Testis (tissue), 5 donors: ENCODE measurements at places on chromosomes 2 and 18. TPM values are rescaled to one million over a fixed set of nuclear protein-coding genes. Genes with fewer than 3 reads are reported as not detected.

The ALK gene
- total RNA-seq: 3.8 TPM

The HOXD9 gene
- 15.7 TPM for total RNA-seq

The ASXL3 gene
- 18.0 TPM for total RNA-seq

The FSIP2 gene
- total RNA-seq: 31.8 TPM

The RGPD8 gene
- 57.2 TPM for total RNA-seq

The ZNF521 gene
- 46.9 TPM for total RNA-seq

The SCN3A gene
- 3.7 TPM for total RNA-seq

The LYG2 gene
- 0.43 TPM for total RNA-seq

The NBEAL1 gene
- 37.0 TPM for total RNA-seq

The ZNF396 gene
- total RNA-seq: 3.7 TPM

GRCh38 chr18:48663931-48664847 is 125.4 kb downstream of the CTIF start:
- H3K27me3 ChIP-seq: no peaks in the 10 kb centered on the region
- no peak overlapping the region for H3K4me3 ChIP-seq
- peaks cover 13% of the 10 kb centered on the region for H3K4me1 ChIP-seq
- peak; percentile 79 for DNase-seq

GRCh38 chr2:126905991-126906390 is 7.3 kb downstream of the TEX51 start:
- no peak overlapping the region for H3K27ac ChIP-seq
- H3K4me3 ChIP-seq: no peak overlapping the region
- H3K27me3 ChIP-seq: no peaks in the 10 kb centered on the region

DNA sequence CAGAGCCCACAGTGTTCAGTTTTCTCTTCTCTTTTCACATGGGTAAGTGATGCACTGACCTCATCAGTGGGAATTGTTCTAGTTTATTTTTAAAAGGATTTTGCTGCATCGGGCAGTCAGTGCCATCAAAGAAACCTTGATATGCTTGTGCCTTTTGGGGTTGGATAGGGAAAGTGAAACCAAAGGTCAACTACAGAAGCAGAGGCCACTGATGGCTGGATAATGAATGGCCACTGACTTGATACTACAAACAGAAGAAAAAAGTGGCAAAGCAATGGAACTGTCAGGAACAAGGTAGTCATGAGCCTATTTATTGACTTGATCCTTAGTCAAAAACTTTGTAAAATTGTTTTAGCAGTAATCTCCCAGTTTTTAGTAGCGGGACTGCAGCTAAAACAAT is 636.3 kb upstream of the ZEB2 start:
- H3K27ac ChIP-seq: no peak overlapping the region
- no peak overlapping the region for H3K4me3 ChIP-seq
- no peak for DNase-seq

DNA sequence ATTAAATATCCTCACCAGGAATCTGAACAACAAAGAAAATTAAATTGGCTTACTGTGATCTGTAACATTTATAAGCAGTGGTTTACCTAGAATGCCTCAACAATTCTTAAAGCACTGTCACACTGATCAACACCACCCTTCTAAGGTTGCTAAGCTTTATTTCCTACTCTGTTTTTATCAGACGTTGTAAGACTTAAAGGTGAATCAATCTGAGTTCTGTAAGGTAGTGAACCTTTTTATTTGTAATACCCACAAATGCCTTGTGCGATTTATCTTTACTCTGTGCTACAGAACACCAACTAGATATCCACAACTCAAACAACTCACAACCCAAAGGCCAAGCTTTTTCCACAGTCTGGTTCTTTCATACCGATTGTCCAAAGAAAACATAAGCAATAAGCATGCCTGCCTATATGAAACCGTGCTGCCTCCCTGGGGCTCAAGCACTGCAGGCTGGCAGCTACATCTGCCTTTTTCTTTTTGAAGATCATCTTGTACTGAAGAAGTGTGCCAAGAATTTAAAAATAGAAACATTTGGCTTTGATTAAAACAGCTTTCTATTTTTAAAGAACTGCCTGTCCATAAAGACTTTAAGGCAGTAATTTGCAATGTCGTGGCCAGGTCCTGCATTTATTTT is 490.7 kb downstream of the NUP35 start:
- H3K4me3 ChIP-seq: no peak overlapping the region
- H3K4me1 ChIP-seq: peaks cover 21% of the 10 kb centered on the region
- peak; percentile 82 for DNase-seq

GRCh38 chr18:1019191-1019590 is 114.5 kb downstream of the ADCYAP1 start:
- H3K4me3 ChIP-seq: no peak overlapping the region
- H3K27me3 ChIP-seq: no peaks in the 10 kb centered on the region
- H3K4me1 ChIP-seq: peaks cover 6% of the 10 kb centered on the region
- H3K36me3 ChIP-seq: no peaks in the 10 kb centered on the region
- no peak overlapping the region for H3K27ac ChIP-seq

DNA sequence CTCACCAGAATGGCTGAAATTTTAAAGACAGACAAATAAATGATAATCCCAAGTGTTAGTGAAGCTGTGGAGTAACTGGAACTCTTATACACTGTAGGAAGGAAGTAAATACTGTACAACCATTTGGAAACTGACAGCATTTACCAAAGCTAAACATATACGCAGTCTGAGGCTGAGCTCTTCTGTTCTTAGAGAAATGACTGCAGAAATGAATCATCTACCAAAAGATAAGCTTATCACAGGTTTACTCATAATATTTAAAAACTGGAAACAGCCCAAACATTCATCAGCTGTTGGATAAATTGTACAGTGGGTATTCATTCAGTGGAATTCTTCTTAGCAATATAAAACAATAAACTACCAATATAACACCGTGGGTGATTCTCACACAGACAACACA is 218.2 kb upstream of the RAB12 start:
- no peaks in the 10 kb centered on the region for H3K4me1 ChIP-seq
- no peaks in the 10 kb centered on the region for H3K27me3 ChIP-seq
- H3K36me3 ChIP-seq: no peaks in the 10 kb centered on the region
- no peak for DNase-seq
- H3K4me3 ChIP-seq: no peak overlapping the region

DNA sequence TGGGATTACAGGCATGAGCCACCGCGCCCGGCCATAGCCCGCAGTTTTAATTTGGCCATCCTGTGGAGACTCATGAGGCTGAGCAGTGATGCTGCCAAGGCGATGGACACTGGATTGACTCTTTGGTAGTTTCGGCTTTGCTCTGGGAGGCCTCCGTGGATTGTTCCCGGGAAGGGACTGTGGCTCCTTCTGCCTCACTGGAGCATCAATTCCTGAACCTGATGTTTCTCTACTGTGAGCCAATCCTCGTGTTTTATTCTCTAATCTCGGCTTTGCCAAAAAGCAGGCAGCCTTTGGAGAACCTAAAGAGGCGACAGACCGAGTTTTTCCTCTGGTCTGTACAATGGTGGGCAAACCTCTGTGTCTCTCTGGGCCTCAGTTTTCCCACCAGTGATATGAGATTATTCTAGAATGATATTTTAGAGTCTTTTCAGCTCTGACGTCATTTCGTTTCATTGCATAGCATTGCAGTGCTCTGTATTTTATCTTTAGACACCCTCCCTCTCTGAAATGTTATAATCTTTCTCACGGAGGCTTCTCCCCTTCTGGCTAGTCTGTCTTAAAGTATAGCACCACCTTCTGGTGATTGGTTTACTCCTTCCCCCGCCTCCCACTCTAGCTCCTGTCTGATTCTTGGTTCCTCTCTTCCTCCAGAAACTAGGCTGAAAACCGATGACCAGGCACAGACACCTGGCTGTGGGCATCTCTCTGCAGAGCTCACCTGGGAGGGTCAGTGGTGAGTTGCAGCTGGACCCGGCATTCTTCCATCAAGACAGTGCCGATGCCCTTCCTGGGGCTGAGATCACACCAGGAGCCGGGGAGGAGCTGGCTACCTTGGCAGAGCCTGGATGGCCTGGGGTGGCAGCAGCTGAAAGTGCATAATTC is 341.3 kb downstream of the MYCN start:
- H3K4me3 ChIP-seq: no peak overlapping the region
- no peaks in the 10 kb centered on the region for H3K4me1 ChIP-seq
- no peaks in the 10 kb centered on the region for H3K36me3 ChIP-seq
- peak; percentile 39 for DNase-seq
- no peak overlapping the region for H3K27ac ChIP-seq

DNA sequence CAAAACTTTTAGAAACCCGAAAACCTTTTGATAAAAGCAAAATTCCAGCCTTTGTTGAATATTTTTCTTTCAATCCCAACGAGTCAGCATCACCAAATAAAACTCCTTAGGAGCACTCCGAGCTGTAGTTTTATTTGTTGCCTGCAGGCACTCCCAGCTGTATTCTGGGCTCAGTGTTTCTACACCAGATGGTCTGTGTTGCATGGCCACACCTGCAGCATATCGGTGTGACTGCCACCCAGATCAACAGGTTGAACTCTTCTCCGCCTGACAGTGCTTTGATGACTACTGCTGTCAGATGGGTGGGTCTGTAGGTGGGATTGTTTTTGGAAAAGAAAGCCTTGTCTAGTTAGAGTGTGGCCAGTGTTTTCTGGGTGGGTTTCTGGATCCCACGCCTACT is 32.7 kb downstream of the APCDD1 start:
- H3K36me3 ChIP-seq: no peaks in the 10 kb centered on the region
- H3K27ac ChIP-seq: no peak overlapping the region
- no peak overlapping the region for H3K4me3 ChIP-seq
- H3K4me1 ChIP-seq: peaks cover 13% of the 10 kb centered on the region
- no peaks in the 10 kb centered on the region for H3K27me3 ChIP-seq

DNA sequence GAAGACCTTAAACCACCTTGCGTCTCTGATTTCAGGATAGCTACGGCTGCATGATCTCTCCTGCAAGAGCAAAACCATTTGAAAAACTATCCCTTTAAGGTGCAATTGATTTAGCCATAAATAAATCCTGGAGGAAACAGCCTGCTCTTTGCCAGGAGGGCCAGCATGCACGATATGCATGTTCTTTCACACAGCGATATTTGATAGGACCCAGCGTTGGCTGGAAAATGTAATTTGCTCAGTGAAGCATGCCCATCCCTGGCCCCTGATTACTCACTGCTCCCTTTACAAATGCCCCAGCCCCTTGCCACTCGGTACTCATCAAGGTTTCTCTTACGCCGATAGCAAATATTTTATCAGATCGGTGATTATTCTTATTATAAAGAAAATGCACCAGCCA is 315.4 kb downstream of the CDH2 start:
- H3K27ac ChIP-seq: no peak overlapping the region
- no peaks in the 10 kb centered on the region for H3K27me3 ChIP-seq
- H3K36me3 ChIP-seq: no peaks in the 10 kb centered on the region
- no peaks in the 10 kb centered on the region for H3K4me1 ChIP-seq
- H3K4me3 ChIP-seq: no peak overlapping the region

GRCh38 chr2:45274250-45274926 is 265.1 kb upstream of the SIX2 start:
- DNase-seq: no peak
- no peaks in the 10 kb centered on the region for H3K36me3 ChIP-seq
- H3K27ac ChIP-seq: no peak overlapping the region
- H3K4me1 ChIP-seq: no peaks in the 10 kb centered on the region
- H3K27me3 ChIP-seq: no peaks in the 10 kb centered on the region

DNA sequence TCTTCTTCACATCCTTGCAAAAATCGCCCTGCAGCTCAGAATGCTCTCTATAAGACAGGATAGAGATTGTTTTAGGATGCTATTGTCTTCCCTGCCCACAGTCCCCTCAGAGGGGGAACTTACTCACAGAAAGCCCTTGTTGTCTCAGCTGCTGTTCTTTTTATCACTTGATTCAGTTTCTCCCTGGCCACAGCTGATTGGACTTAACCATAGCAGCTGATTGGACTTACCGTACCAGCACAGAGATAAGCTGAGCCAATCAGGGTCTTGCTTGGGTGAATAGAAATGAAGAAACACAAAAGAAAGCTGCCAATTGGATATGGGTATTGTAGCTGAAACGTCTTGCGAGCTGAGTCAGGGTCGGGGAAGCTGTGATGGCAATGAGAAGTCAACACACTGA is 194.2 kb upstream of the MEX3C start:
- no peaks in the 10 kb centered on the region for H3K4me1 ChIP-seq
- no peak overlapping the region for H3K27ac ChIP-seq
- no peaks in the 10 kb centered on the region for H3K27me3 ChIP-seq
- DNase-seq: no peak

DNA sequence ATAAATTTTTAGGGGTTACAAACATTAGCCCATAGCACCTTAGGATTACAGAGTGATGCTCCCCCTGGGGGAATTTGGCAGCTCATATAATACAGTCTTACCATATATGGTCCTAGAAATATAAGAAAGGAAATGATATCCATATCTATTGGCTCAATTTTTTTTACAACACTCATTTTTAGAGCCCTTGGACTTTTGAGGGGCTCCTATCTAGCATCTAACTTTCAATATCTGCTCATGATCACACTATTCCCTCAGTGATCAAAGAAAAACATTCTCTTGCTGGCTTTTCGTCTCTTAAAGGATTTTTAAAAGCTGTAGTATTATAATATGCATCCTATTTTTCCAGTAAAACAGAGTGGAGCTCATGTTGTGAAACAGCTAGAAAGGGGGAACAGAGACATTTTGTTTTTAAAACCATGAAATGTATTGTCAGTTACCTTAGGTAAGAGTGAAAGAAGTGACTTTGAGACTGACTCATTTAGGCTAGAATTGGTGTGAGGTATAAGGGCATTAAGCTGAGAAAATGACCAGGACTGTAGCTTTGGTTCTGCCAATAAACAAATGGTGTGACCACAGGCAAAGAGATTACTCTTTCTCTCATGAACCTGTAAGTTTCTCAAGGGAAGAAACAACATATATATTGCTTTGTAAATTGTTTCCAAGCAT is 65.8 kb downstream of the ALPK2 start:
- no peaks in the 10 kb centered on the region for H3K36me3 ChIP-seq
- no peak overlapping the region for H3K4me3 ChIP-seq
- no peak for DNase-seq
- no peak overlapping the region for H3K27ac ChIP-seq
- no peaks in the 10 kb centered on the region for H3K27me3 ChIP-seq

GRCh38 chr2:191950132-191950874 is 103.4 kb upstream of the CAVIN2 start:
- H3K4me3 ChIP-seq: no peak overlapping the region
- H3K4me1 ChIP-seq: no peaks in the 10 kb centered on the region
- no peak for DNase-seq
- H3K27ac ChIP-seq: no peak overlapping the region
- H3K27me3 ChIP-seq: no peaks in the 10 kb centered on the region
- H3K36me3 ChIP-seq: no peaks in the 10 kb centered on the region

- H3K4me3 ChIP-seq: no peak overlapping the region
- no peaks in the 10 kb centered on the region for H3K36me3 ChIP-seq
- H3K27me3 ChIP-seq: no peaks in the 10 kb centered on the region
- H3K27ac ChIP-seq: no peak overlapping the region
- no peaks in the 10 kb centered on the region for H3K4me1 ChIP-seq
- DNase-seq: peak; percentile 59
These were observed 8.2 kb upstream of the TMEM182 start for GRCh38 chr2:102753563-102754159.

DNA sequence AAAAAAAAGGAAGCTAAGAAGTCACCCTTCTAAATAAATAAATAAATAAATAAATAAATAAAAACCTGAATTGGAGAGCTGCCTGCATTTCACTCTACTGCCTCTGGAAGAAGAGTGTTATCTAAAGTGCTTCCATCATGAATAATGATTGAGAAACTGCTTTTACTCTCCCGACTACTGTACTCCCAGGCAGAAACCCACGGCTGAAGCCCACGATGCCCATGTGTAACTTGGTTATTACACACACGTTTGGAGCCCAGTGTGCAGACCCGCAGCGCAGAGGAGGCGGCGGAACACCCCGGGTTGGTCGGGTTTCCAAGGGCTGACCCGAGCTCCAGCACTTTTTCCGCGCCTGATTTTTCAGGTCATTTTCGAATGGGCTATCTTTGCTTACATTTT is 697 bp upstream of the SPATS2L start:
- H3K4me3 ChIP-seq: peak overlapping the region; percentile 79
- no peaks in the 10 kb centered on the region for H3K27me3 ChIP-seq
- H3K4me1 ChIP-seq: peaks cover 9% of the 10 kb centered on the region

GRCh38 chr2:119177838-119178190 is 19.3 kb upstream of the C1QL2 start:
- no peaks in the 10 kb centered on the region for H3K4me1 ChIP-seq
- no peak overlapping the region for H3K27ac ChIP-seq
